Thyroid gland (tissue), 4 donors: ENCODE measurements at places on chromosomes 6 and 20. TPM values are rescaled to one million over a fixed set of nuclear protein-coding genes. Genes with fewer than 3 reads are reported as not detected.

- H3K27me3 ChIP-seq, result no peaks in the 10 kb centered on the region
- H3K4me3 ChIP-seq, result no peak overlapping the region
- no peak overlapping the region for H3K27ac ChIP-seq
Observed at GRCh38 chr6:113664909-113665308, 192.2 kb upstream of the MARCKS start.

PBOV1 gene
- not detected for total RNA-seq

CBLN4 gene
- not detected for total RNA-seq

PGC gene
- total RNA-seq, result not detected

CST5 gene
- not detected for total RNA-seq

PRDM13 gene
- total RNA-seq, result not detected

CHRNA4 gene
- total RNA-seq, result 6.3 TPM
